ENCODE measurements at places on chromosomes 1 and 21.

DNA sequence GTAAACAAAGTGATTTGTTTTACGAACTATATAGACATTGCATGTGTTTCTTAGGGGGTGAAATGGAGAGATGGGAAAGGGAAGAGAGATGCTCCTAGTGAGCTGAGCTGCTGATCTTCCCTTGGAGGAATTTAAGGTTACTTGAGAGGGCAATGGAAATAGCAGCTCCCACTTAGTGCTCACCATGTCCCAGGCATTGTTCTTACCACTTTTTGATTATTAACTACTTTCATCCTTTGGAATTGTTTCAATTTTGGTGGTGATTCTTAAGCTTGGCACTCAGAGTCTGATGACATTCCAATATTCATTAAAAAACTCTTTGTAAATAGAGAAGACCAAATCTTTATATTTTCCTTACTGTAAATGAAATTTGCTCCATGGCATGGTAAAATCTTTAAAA lies 124.9 kb downstream of the ITSN1 start:
- DNase-seq, result no peak

GRCh38 chr1:207188901-207189300 lies 84.9 kb downstream of the C4BPA start:
- DNase-seq, result no peak

DNA sequence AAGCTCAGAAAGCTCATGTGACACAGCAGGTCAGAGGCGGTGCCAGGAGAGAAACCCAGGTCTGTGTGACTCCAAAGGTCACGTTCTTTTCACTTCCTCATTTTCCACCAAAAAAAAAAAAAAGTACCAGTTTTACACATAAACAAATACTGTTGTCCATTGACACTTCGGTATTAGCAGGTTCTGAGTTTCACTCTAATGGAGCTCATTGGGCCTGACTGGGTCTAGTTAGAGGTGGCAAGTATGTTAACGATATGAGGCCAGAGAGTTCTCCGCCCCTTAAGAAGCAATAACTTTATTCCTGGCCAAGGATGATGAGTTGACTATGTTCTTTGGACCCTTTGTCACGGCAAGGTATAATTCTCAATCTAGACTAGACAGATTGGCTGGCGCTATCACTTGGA lies 30.0 kb upstream of the SDE2 start:
- no peak for DNase-seq

DNA sequence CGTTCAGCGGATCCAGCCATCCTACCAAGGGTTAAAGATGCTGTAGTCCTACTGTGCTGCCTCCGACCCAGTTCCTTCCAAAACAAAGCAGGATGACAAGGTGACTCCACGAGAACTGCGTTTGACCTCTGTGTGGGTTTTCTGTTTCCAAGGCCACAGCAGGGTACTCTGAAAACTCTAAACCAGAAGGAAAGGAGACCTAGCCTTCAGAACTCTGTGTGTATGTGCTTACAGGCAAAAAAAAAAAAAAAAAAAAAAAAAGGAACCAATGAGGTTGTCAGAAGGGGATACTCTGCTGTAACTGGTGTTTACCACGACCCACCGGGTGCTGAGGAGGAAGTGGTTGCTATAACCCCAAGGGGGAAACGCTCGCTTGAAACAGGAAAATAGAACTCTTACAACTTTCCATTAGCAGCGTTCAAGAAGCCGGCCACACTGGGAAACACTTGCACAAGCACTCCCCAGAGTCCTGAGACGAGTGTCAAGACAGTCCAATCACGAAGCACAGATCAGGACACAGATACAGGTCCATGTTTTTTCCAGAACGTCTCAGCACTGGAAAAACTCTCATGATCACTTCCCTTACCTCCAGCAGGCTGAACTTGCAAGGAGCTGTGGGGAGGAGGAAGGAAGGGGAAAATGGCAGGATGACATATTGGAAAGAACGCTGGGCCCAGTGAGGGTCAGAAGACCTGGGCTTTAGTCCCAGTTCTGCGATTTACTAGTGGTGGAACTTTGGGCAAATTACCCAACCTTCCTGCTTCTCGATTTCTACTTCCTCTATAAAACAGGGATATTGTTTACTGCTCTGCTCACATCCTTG lies 64.0 kb downstream of the ITPKB start:
- DNase-seq, result peak; percentile 79

DNA sequence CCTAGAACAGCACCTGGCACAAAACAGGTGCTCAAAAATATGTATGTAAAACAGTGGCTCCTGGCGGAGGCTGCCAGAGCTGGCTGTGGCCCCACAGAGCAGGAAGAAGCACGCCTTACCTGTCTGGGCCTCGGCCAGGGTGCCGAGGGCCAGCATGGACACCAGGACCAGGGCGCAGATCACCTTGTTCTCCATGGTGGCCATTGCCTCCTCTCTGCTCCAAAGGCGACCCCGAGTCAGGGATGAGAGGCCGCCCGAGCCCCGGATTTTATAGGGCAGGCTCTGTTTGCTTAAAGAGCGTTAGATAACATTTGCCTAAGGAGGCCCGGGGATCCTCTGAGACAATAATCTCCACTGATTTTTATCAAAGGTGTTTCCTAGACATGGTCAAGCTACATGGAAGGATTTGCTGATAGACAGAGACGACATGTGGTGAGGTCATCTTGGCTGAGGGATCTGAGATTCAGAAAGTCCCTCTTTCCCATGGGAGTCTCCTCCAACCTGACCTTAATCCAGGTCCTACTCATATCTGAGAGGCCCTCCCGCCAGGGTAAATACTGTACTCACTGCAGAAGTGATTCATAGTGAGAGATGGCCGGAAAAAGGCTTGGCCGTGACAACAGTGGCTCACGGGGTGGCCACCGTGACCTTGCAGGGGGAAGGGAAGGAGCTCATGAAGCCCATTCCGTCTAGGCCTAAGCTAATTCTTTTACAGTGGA lies at the start of gene TFF1:
Gene TFF1, minus strand, starts transcription at position 244 of the 719 bp plus-strand sequence. Its CDS starts 40 bp downstream, at position 204.
- DNase-seq, result no peak

- DNase-seq, result no peak
Measured at GRCh38 chr1:164755690-164756089, 196.7 kb downstream of the PBX1 start.

DNA sequence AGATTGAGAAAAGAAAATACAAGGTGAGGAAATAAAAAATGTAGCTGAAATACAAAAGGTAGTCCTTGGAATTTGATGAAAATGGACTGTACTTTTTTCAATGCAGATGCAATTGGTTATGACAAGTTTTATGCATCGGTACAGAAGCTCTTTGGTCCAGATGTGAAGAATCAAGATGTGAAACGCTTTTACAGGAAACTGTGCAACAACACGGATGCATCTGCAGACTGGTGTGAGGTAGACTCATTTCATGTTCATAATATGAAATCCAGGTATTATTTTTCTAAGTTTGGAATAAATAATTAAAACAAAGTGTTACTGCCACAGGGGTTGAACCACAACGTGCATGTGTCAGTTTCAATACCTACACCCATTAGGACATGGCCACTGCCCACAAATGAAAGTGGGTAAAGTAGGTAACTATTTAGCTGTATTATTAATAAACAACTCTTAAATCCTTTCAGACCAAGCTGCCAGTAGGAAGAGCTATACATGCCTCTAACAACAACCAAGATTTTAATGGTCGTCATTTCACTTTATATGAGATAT lies 8.4 kb downstream of the WDR64 start:
- DNase-seq, result no peak

GRCh38 chr1:229133151-229133550 lies 137.8 kb upstream of the RAB4A start:
- DNase-seq, result no peak
